Activated CD4-positive, alpha-beta T cell treated with anti-CD3 and anti-CD28 coated beads for 1 hour (primary cell): ENCODE measurements at places on chromosomes 1 and 21.

- no peak for DNase-seq
These were observed 39.4 kb upstream of the GADD45A start for GRCh38 chr1:67645495-67646144.

- no peak for DNase-seq
These were observed 50.8 kb downstream of the CAPN9 start for GRCh38 chr1:230797942-230798365.

DNA sequence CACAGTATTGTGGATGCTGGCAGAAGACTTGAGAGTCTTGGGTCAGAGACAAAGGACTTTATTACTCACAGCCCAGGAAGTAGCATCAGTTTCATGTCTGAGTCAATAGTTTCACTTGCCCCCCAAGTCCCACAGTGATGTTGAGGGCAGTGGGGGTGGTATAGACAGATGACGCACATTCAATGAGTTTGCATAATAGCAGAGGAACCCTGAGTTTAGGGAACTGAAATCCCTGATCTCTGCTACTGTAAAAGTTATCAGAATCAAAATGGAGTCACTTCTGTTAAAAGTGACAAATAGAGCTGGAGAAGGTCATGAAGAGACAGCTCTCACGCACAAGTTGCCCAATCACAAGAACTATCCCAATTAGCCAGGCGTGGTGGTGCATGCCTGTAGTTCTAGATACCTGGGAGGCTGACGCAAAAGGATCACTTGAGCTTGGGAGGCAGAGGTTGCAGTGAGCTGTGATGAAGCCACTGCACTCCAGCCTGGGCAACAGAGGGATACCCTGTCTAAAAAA is 11.5 kb upstream of the HCRTR1 start:
- DNase-seq, result no peak

- DNase-seq, result no peak
These were observed 4.8 kb upstream of the HEATR1 start for GRCh38 chr1:236608930-236609726.

DNA sequence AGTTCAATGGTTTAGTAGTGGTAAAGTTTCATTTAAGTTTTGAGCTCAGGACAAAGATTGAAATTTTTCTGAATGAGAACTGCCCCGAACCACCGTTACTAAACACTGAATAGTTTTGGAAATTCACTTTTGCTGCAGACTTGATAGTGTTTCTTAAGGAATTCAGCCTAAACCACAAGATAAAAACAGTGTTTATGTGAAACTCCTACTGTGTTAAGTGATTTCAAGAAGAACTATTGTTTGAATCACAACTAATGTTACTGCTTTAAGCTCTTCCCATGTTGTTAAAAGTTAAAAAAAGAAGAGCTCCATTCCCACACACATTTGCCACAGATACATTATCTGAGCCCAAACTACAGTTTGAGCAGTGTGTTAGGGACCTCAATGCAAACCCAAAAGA is 159.2 kb downstream of the DYRK1A start:
- no peak for DNase-seq

DNA sequence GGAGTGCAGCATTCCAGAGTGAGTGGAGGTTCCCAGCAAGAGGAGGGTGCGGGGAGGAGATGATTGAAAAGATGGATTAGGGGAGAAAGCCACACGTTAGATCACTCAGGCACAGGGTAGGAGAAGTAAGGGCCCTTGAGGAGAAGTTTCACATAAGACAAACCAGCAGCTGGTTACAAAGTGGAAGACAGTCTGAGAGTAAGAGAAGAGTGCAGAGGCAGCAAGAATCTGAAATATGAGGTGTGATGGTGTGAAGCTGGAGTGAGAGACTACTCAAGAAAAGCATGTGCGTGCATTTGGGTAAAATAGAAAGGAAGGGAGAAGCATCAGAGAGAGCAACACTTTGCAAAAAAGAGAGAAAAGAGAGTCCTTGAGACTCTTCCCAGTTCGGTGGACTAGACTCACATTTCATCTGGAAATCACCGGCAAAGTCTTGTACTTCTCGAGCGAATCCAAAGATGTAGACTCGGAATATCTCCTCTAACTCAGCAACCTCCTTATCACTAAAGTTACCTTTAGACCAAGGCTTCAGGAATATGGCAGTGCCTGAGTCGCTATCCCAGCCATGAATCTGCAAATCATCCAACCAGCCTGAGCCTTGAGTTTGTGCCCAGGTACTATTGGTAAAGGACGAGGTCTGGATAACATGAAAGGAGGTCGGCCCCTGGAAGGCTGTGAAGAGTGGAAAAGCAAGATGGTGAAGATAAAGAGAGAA is 783 bp downstream of the CD1B start:
- no peak for DNase-seq

DNA sequence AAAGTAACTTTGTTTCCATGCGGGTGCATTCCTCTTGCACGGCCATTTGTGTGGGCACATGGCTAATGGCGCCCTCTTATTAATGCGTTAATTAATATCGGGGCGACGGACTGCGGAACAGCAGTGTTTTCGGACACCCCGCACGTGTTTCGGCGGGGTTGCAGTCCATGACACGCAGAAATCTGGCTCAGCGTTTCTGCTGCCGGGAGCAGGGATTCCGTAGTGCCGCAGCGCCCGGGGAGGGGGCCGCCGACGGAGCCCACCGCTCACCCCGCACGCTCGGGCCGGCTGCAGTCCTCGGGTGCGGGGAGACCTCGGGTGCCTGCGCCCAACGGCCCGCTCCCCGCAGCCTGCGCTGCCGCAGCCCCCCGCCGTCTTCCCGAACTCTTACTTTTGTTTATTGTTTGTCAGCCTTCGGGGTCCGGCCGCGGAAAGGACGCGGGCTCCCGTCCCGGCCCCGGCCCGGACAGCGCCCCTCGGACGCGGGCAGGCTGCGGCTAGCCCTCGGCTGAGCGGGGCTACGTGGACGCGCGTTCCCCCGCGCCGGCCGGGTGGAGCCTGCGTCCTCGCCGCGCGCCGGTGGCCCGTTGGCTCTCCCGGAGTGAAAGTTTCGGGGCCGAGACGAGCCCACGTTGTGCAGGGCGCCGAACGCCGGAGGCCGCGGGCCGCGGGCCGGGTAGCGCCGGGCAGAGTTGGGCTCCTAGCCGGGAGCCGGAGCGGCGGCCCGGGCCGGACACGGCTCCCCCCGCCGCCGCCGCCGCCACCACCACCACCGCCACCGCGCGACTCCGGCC is 849 bp downstream of the NFIA start:
- no peak for DNase-seq

DNA sequence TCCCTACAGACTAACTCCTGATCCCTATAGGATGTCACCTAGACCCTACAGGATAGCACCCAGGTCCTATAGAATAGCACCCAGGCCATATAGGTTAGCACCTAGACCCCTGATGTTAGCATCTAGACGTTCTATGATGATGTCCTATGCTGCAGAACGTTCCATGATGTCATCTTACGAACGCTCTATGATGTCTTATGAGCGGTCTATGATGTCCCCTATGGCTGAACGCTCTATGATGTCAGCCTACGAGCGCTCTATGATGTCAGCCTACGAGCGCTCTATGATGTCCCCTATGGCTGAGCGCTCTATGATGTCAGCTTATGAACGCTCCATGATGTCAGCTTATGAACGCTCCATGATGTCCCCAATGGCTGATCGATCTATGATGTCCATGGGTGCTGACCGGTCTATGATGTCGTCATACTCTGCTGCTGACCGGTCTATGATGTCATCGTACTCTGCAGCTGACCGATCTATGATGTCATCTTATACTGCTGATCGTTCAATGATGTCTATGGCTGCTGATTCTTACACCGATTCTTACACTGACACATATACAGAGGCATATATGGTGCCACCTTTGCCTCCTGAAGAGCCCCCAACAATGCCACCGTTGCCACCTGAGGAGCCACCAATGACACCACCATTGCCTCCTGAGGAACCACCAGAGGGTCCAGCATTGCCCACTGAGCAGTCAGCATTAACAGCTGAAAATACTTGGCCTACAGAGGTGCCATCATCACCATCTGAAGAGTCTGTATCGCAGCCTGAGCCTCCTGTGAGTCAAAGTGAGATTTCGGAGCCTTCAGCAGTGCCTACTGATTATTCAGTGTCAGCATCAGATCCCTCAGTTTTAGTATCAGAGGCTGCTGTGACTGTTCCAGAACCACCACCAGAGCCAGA is 9.5 kb downstream of the SON start:
- DNase-seq, result no peak
